Stimulated activated CD8-positive, alpha-beta memory T cell treated with anti-CD3 and anti-CD28 coated beads, Interleukin-7, amount 100 ng/mL, for 4 hours (primary cell): ENCODE measurements at places on chromosomes 5 and 9.

GRCh38 chr9:19030899-19031298 is 2.1 kb downstream of the SAXO1 start:
- DNase-seq, result no peak

- no peak for DNase-seq
Measured at GRCh38 chr9:8817335-8817734, 1017.8 kb upstream of the DMAC1 start.

GRCh38 chr5:149414405-149415065 is 35.4 kb upstream of the IL17B start:
- DNase-seq, result no peak

DNA sequence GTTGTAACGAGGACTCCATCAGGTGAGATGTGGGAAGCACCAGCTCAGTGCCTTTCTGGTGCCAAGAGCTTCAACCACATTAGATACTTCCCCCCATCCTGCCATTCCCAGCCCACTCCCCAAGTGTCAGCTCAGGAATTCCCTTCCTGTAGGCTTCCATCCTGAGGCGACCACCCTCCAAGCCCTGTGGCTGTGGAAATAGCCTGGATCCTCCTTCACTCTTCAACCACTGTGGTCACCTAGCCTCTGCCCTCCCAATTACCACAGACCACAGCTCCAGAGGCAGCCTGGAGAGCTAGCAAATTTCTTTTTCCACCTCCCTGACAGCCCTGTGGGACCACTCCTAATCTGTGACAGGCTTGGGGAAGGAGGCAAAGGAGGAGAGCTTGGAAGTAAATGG is 219.8 kb upstream of the MAP3K1 start:
- DNase-seq, result no peak

- no peak for DNase-seq
Measured at GRCh38 chr9:79185866-79186265, 385.9 kb upstream of the TLE4 start.

- no peak for DNase-seq
Measured at GRCh38 chr5:90675222-90675621, 116.6 kb downstream of the ADGRV1 start.

- DNase-seq, result no peak
Measured at GRCh38 chr9:123685489-123686083, 244.3 kb downstream of the DENND1A start.
